ENCODE measurements at places on chromosomes 1 and 21.

- DNase-seq = no peak
- H3K36me3 ChIP-seq = no peaks in the 10 kb centered on the region
- no peak overlapping the region for H3K4me3 ChIP-seq
- no peaks in the 10 kb centered on the region for H3K4me1 ChIP-seq
These were observed 585.3 kb downstream of the PTPRU start for GRCh38 chr1:29821605-29822004.

DNA sequence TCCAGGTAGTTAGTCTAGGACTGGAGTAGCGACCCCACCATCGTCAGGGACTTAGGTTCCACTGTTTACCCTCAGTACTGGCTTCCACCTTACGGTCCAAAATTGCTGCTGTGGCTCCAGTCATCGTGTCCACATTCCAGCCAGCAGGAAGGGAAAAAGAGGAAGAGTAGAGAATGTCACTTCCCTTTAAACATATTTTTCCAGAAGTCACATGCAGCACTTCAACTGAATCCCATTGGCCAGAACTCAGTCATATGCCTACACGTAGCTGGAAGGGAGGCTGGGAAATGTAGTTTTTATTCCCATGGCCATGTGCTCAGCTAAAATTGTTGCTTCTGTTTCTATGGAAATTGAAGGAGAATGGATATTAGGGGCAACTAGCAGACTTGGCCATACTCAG, 84.1 kb upstream of the SELENON start:
- H3K27me3 ChIP-seq = no peaks in the 10 kb centered on the region
- no peak overlapping the region for H3K4me3 ChIP-seq
- peaks cover 21% of the 10 kb centered on the region for H3K4me1 ChIP-seq

DNA sequence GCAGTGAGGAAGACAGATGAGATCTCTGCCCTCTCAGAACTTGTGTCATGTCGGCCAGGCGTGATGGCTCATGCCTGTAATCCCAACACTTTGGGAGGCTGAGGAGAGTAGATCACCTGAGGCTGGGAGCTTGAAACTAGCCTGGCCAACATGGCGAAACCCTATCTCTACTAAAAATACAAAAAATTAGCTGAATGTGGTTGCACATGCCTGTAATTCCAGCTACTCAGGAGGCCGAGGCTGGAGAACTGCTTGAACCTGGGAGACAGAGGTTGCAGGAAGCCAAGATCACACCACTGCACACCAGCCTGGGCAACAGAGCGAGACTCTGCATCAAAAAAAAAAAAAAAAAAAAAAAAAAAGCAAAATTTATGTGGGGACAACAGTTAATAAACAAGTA, 40.9 kb upstream of the RALGPS2 start:
- H3K27ac ChIP-seq = no peak overlapping the region
- H3K27me3 ChIP-seq = peaks cover 5% of the 10 kb centered on the region
- H3K36me3 ChIP-seq = no peaks in the 10 kb centered on the region
- DNase-seq = no peak

GRCh38 chr1:156838972-156839371, 19.9 kb downstream of the INSRR start:
- H3K4me3 ChIP-seq = no peak overlapping the region
- DNase-seq = peak; percentile 53
- no peak overlapping the region for H3K27ac ChIP-seq
- H3K4me1 ChIP-seq = peaks cover 44% of the 10 kb centered on the region

GRCh38 chr21:17828223-17828622, 9.1 kb upstream of the C21orf91 start:
- H3K4me3 ChIP-seq = no peak overlapping the region
- H3K36me3 ChIP-seq = peaks cover 4% of the 10 kb centered on the region
- no peaks in the 10 kb centered on the region for H3K4me1 ChIP-seq
- H3K27me3 ChIP-seq = no peaks in the 10 kb centered on the region
- DNase-seq = no peak

- no peak overlapping the region for H3K27ac ChIP-seq
- no peaks in the 10 kb centered on the region for H3K36me3 ChIP-seq
- DNase-seq = no peak
- H3K27me3 ChIP-seq = peaks cover 37% of the 10 kb centered on the region
These were observed 6.7 kb downstream of the SOX13 start for GRCh38 chr1:204079608-204079999.

DNA sequence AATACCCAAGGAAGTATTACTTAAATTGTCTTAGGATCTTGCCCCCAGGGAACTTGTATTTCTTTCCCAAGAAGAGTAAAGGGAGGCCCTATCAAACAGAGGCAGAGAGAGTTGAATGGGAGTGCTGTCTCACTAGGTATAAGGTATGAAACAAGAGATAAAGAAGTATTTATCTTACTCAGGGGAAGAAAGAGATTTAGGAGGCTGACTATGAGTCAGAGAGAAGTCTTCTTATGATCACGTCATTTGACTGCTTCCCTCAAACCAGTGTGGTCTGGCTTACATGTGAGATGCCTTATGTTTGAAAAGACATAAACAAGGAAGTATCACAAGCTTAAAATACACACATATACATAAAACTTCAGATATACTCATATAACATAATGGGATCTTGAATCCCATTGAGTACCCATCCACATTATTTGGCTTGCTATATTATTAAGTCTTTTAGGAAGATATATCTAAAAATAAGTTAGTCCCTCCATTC, 29.6 kb downstream of the DUSP10 start:
- H3K4me3 ChIP-seq = peak overlapping the region; percentile 4
- no peaks in the 10 kb centered on the region for H3K27me3 ChIP-seq
- H3K36me3 ChIP-seq = peaks cover 33% of the 10 kb centered on the region
- DNase-seq = no peak

GRCh38 chr21:44878053-44878982, 4.8 kb upstream of the PTTG1IP start:
- no peak overlapping the region for H3K4me3 ChIP-seq
- H3K27me3 ChIP-seq = peaks cover 2% of the 10 kb centered on the region
- H3K36me3 ChIP-seq = no peaks in the 10 kb centered on the region
- peaks cover 46% of the 10 kb centered on the region for H3K4me1 ChIP-seq
- no peak overlapping the region for H3K27ac ChIP-seq
- no peak for DNase-seq

DNA sequence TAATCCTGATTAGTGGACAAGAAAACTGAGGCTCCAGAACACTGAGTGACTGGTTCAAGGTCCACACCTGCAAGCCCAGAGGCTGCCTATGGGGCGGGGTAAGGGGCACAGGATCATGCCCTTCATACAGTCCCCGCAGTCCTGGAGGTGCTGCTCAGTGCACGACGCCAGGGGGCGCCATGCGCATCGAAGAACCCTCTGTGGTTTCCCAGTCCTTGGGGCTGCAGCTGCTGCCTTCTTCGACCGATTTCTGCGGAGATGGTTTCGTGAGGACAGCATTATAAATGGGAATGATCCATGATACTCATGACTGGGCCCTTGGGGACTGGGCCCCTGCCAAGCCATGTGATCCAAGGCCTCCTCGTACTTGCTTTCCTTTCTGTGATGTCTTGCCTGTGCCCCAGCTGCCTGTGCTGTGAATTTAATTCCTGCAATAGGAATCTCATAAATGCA, 37.1 kb upstream of the ARHGEF10L start:
- no peaks in the 10 kb centered on the region for H3K4me1 ChIP-seq
- no peak overlapping the region for H3K27ac ChIP-seq
- H3K27me3 ChIP-seq = peaks cover 18% of the 10 kb centered on the region
- peak; percentile 70 for DNase-seq

DNA sequence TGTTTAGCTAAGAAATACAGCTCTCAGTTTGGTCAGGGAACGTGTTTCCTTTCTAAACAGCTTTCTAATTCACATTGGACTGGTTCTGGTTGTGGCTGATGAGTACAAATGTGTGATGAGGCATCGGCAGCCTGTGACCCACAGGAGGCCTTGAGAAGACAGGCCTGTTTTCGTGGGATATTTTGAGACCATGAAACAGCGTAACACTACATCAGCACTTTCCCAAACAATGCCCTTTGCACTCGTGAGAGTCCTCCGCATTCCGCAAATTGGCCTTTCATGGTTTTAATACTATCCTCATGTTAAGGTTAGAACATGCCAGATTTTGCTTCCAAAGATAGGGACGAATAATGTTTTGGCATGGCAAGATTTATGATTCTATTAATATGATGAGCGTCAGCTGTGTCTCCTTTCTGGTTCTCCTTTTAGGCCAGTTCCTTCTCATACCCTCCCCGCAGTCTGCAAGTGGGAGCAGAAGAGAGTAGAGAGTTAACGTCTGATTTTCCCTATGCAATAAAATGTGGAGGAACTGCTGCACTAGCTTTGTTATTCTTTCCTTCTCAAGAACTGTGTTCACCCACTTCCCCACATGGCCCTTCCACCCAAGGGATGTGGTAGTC, 84.3 kb upstream of the L1TD1 start:
- no peaks in the 10 kb centered on the region for H3K36me3 ChIP-seq
- H3K27ac ChIP-seq = no peak overlapping the region
- no peaks in the 10 kb centered on the region for H3K4me1 ChIP-seq
- no peak overlapping the region for H3K4me3 ChIP-seq
- H3K27me3 ChIP-seq = no peaks in the 10 kb centered on the region
- no peak for DNase-seq

- no peak overlapping the region for H3K27ac ChIP-seq
- H3K4me1 ChIP-seq = peaks cover 12% of the 10 kb centered on the region
- DNase-seq = no peak
- no peaks in the 10 kb centered on the region for H3K27me3 ChIP-seq
- no peak overlapping the region for H3K4me3 ChIP-seq
These were observed 104.8 kb upstream of the DPT start for GRCh38 chr1:168833801-168834224.

- H3K4me1 ChIP-seq = no peaks in the 10 kb centered on the region
- no peak overlapping the region for H3K4me3 ChIP-seq
- peaks cover 5% of the 10 kb centered on the region for H3K27me3 ChIP-seq
- H3K27ac ChIP-seq = no peak overlapping the region
- DNase-seq = no peak
- H3K36me3 ChIP-seq = no peaks in the 10 kb centered on the region
These were observed 275.1 kb downstream of the NPHP4 start for GRCh38 chr1:5717031-5717682.

GRCh38 chr1:235980976-235981375, 83.9 kb downstream of the NID1 start:
- no peak overlapping the region for H3K27ac ChIP-seq
- H3K4me1 ChIP-seq = no peaks in the 10 kb centered on the region
- peaks cover 2% of the 10 kb centered on the region for H3K27me3 ChIP-seq
- H3K4me3 ChIP-seq = no peak overlapping the region
- no peaks in the 10 kb centered on the region for H3K36me3 ChIP-seq

DNA sequence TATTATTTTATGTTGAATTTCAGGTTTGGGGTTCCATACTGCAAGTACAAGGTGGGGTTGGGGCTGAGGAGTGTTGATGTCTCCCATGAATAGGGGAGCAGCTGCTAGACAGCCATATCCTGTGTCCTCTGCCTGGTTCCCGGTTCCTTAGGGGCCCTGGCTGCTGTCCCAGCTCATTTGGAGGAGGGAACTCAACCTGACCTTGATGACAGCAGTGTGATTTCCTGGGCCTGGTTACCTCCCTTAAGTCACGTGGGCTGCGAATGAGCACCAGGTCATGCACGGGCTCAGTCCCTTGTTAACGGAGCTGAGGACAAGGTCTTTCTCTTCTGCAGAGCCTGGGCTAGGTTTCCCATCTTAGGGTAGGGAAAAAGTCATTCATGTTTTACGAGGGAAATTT, 85.1 kb downstream of the MTR start:
- no peak overlapping the region for H3K4me3 ChIP-seq
- no peak overlapping the region for H3K27ac ChIP-seq
- no peaks in the 10 kb centered on the region for H3K27me3 ChIP-seq
- peaks cover 26% of the 10 kb centered on the region for H3K36me3 ChIP-seq
- DNase-seq = no peak

- DNase-seq = no peak
- H3K27me3 ChIP-seq = peaks cover 2% of the 10 kb centered on the region
- H3K27ac ChIP-seq = no peak overlapping the region
- H3K4me3 ChIP-seq = no peak overlapping the region
These were observed 17.8 kb downstream of the GBP6 start for GRCh38 chr1:89381618-89382017.

GRCh38 chr1:157411769-157412168, 140.5 kb downstream of the FCRL5 start:
- H3K36me3 ChIP-seq = no peaks in the 10 kb centered on the region
- H3K27me3 ChIP-seq = peaks cover 11% of the 10 kb centered on the region
- H3K4me3 ChIP-seq = no peak overlapping the region

DNA sequence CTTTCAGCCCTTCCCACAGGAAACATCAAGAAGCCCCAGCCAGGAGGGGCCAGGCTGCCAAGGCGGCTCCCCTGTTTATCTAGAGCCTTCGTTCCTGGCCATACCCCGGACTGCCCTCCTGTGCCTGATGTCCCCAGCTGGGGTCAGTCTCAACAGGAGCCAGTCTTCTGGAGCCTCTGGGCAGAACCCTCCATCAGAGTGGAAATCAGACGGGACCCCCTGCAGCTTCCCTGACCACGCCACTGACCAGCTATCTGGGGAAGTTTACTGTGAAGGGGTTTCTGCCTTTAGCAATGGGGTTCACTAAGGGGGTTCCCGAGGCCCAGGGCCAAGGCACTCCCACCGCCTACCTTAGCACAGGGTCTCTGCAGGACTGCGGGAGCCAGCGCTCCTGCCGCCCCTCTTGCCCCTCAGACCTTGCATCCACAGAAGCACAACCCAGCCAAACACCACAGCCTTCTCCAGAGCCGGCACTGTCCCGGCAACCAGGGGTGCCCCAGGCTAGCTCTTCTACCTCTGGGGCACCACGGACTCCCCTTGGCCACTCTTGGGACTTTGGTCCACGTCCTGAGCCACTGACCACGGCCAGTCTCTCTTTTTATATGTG, 3.5 kb upstream of the MTFR1L start:
- H3K27me3 ChIP-seq = no peaks in the 10 kb centered on the region
- no peak overlapping the region for H3K4me3 ChIP-seq
- peaks cover 2% of the 10 kb centered on the region for H3K36me3 ChIP-seq
- H3K4me1 ChIP-seq = peaks cover 20% of the 10 kb centered on the region
- DNase-seq = no peak

DNA sequence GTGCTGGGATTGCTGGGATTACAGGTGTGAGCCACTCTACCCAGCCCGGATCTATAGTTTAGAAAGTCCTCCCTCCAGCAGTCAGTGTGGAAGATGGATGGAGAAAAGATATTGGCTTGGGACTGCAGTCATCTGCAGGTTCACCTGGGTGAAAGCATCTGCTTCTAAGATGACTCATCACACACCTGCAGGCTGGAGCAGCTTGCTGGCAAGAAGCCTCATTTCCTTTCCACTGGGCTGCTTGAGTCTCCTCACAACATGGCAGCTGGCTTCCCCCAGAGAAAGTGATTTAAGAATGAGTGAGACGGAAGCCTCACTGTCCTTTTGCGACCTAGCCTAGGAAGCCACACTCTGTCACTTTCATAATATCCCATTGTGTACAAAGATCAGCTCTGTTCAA, 50.0 kb downstream of the FOXO6 start:
- H3K27me3 ChIP-seq = peaks cover 25% of the 10 kb centered on the region
- H3K4me1 ChIP-seq = peaks cover 2% of the 10 kb centered on the region
- H3K27ac ChIP-seq = no peak overlapping the region
- no peaks in the 10 kb centered on the region for H3K36me3 ChIP-seq
- no peak overlapping the region for H3K4me3 ChIP-seq
- no peak for DNase-seq

DNA sequence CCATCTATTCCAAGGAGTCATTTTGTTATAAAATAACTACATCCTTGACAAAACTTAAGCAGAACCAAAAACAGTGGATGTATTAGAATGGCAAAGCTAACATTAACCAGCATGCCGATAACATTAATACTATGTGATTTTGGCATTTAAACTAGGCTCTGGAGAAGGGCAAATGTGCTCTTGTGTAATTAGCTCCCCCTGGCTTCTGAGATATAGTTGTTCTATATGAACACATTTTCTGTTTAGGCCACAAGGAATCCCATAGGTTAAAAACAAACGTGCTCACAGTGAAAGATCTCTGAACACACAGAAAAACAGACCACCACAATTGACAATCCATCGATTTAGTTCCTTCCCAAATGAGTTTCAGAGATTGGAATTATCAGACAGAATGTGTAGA, 57.4 kb upstream of the TARS2 start:
- H3K36me3 ChIP-seq = peaks cover 2% of the 10 kb centered on the region
- H3K4me3 ChIP-seq = no peak overlapping the region
- no peaks in the 10 kb centered on the region for H3K27me3 ChIP-seq
- no peak for DNase-seq
- no peak overlapping the region for H3K27ac ChIP-seq
